ENCODE measurements at places on chromosomes 13 and 19. TPM values are rescaled to one million over a fixed set of nuclear protein-coding genes. Genes with fewer than 3 reads are reported as not detected.

Gene ZNF99
- not detected for total RNA-seq

DNA sequence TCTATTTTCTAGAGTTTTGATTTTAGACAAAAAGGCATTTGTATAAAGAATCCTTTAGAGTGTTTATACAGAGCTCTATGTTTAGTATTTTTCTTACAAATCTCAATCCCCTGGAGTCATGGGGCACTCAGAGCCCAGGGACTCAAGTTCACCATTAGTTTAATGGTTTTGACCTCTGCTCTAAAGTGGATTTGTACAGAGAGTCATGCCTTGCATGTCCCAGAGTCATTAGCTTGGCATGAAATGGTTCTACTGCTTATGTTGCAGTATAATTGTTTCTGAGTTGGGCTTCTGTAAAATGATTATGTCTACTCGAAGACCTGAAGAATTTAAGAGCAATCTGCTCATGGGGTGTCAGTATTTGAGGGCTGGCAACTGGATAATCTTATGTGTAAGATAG lies 406.2 kb downstream of the DLEU7 start:
- DNase-seq, result no peak

DNA sequence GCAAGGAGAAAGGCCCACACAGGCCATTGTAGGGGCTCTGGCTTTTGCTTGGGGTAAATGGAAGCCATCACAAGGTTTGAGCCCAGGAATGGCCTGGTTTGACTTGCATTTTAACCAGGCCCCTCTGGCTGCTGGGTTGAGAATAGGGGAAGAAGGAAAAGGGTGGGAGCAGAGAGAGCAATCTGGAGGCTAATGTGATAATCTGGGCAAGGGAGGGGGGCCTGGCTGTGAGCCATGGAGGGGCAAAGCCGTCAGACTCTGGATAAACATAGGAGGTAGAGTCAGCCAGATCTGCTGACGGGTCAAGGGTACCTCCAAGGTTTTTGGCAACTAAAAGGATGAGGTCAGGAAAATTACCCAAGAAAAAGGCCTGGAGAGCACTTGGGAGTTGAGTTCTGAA lies 41.6 kb downstream of the RFX2 start:
- no peak for DNase-seq

- no peak for DNase-seq
These were observed at the start of gene PTGER1 for GRCh38 chr19:14475251-14476073. Gene PTGER1 (minus strand): TSS chr19:14475354. CDS start chr19:14474320, 1,034 bp downstream.

Gene SIGLEC10
- 1.1 TPM for total RNA-seq

- peak; percentile 62 for DNase-seq
These were observed at the start of gene RUBCNL for GRCh38 chr13:46387064-46387851. Gene RUBCNL (minus strand): TSS chr13:46387252. CDS start chr13:46372475, 14,777 bp downstream.

DNA sequence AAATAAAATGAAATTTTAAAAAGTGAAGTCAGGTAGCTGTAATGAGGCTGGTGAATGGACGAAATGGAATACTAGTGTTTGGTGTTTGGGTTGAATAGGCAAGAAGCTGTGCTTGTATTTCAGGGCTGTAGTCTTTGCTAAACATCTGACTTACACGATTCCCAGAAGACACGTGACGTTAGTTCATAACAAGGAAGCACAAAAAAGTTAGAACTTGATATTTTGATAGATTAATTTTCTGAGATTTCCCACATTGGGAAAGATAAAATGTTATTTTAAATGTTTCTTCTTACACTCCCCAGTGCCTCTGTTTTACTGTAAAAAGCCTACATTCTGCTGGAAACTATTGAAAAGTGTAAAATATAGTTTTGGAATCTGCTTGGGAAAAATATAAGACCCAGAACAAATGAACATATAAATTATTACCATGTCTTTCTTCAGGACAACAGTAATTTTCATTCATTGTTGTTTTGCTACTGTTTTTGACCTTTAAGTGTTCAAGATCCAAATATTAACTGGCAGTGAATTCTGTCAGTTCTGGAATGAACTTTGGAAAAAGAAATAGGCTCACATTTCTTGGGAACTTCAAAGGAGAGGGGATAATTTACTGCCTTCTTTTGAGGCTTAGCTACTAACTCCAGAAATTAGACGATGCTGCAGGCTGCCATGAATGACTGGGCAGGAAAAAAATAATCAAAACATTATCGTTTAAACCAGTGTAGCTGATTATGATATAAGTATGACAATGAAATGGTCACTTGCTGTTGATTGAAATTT lies 241.3 kb downstream of the SLITRK6 start:
- no peak for DNase-seq

GRCh38 chr13:99062593-99062992 lies 84.7 kb upstream of the DOCK9 start:
- peak; percentile 35 for DNase-seq

GRCh38 chr13:20908714-20909497 lies 6.4 kb upstream of the XPO4 start:
- DNase-seq, result no peak

DNA sequence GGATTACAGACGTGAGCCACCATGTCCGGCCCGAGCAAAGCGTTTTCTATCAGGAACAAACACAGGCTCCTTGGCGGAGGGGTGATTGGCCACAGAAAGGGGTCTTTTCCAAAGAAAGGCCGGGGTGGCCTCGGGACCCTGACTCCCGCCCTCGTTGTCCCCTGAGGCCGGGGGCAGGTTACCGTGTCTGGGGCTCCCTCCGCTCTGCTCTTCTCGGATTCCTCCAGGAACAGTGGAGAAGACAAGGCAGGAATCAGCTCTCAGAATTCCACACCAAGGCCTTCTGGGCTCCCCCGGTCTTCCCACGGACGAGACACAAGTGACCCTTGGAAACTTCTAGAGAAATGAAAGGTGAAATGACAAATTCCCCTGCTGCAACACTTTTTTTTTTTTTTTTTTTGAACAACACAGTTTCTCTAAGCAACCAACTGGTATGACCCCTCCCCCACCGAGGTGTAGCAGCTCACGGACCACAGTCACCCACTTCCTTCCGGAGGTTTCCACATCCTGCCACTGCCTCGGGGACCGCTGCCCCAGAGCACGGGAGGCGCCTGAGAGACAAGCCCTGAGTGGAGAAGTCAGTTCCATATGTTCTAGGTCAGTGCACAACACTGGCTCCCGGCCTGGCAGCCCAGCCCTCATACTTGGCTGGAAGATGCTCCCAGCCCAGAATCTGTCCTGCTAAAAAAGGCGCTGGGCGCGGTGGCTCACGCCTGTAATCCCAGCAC lies 11.0 kb downstream of the MOB3A start:
- DNase-seq, result peak; percentile 65

Gene TMEM38A
- total RNA-seq, result 158 TPM

- DNase-seq, result no peak
These were observed 2.9 kb upstream of the HTR2A start for GRCh38 chr13:46899801-46900200.

DNA sequence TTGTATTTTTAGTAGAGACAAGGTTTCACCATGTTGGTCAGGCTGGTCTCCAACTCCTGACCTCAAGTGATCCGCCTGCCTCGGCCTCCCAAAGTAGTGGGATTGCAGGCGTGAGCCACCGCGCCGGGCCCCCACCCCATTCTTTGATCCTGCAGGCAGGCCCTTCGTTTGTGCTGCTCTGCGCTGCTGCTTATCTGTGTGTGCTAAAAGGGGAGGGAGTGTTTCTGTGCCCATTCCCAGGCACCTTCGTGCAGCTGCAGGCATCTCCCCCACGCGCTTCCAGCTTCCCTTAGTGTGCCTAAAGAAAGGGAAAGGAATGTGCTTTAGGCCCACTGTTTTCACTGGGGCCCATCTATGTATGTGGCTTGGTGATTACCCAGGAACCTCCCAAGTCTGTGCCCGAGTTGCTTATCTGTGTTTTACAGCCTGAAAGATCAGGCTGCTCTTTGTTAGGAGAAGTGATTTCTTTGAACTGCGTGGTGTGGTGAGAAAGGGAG lies 27.2 kb downstream of the EPN1 start:
- DNase-seq, result no peak

DNA sequence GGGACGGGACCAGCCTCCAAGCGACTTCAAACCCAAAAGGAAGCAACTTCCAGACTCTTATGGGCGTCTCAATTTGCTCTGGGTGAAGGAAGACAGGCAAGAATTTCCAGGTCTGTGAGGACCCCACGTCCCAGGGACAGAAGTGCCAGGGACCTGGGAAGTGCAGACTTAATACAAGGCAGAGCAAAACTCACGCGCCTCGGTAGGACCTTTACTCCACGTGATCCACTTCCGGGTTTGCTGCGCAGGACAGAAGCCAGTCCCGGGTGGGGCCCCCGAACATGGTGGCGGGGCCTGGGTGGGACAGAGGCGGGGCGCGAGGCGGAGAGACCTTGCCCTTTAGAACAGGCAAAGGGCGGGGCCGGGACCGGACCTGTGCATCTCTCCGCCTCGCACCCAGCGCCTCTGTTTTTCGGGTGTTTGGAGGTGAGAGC lies 9.3 kb downstream of the ZNF611 start:
- DNase-seq, result no peak

Measured in psoas muscle (tissue), 8 donors.